ENCODE measurements at places on chromosomes 5 and 9.
A peak's percentile ranks its signal among the peaks of the same experiment; 100 is the strongest.

- no peak for ATAC-seq
Observed at GRCh38 chr9:91750343-91750742, 199.7 kb downstream of the ROR2 start.

- no peak for ATAC-seq
Observed at GRCh38 chr5:122471031-122471751, 159.2 kb downstream of the SNCAIP start.

GRCh38 chr9:130465383-130466096 lies 20.8 kb downstream of the ASS1 start:
- no peak for ATAC-seq

DNA sequence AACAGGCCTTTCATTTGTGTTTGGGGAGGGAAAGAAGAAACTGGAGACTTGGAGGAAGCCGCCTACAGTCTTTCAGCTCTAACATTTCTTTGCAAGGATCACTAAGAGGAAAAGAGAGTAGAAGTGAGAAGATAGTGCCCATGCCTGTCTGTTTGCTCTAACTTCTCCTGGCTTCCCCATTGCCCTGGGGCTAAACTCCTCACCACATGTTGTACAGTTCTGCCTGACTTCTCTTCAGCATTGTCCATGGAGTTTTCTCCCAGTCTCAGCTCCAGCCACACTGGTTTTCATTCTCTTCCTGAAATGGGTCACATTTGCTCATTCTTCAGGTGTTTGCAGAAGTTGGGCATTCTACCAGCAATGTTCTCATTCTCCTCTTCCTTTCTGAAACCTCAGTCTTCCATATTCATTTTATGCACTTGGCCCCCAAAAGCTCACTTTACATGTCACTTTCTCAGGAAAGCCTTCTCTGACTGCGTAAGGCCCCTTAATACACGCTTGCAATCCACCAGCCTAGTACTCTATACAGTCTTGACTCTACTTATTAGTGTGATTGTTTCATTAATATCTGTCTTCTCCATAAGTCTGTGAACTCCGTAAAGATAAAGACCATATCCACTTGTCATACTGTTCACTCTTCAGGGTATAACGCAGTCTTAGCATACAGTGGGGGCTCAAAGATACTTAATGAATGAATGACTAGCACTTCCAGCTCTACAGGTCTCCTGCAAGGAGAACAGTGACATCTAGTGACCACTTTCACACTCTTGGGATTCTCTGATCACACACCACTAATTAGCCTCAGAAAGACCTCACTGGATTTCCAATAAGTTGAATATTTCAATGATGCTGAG lies 40.2 kb upstream of the TRIM32 start:
- ATAC-seq: peak; percentile 67

GRCh38 chr5:31453522-31453921 lies 78.4 kb downstream of the DROSHA start:
- no peak for ATAC-seq

- ATAC-seq: no peak
Observed at GRCh38 chr5:148615644-148616275, 38.6 kb downstream of the HTR4 start.

- ATAC-seq: peak; percentile 64
Observed at GRCh38 chr5:179820483-179821297, at the start of gene SQSTM1. Gene SQSTM1 (plus strand): TSS chr5:179820905. CDS start chr5:179820937, 32 bp downstream.

- ATAC-seq: no peak
Observed at GRCh38 chr9:80285326-80285725, 713.6 kb downstream of the TLE4 start.

GRCh38 chr5:52657247-52657645 lies 130.5 kb upstream of the ITGA1 start:
- no peak for ATAC-seq

DNA sequence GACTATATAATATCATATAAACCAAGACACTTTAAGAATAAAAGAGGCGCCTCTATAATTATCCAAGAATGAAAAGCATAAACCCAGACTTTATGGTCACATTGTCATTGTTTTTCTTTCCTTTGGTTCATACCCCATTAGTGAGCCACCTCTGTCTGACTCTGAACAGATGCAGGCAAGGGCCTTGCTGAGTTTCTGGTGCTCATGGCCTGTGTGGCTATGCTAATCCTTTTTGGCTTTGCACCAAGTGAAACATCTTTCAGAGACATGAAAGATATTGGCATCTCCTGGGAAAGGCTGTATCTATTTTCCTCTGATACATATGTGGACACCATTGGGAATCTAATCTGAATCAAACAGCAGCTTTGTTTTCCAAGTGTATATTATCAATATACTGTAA lies 222.5 kb downstream of the CHSY3 start:
- ATAC-seq: no peak

- ATAC-seq: no peak
Observed at GRCh38 chr5:54754420-54754819, 231.0 kb downstream of the ESM1 start.

GRCh38 chr5:95641741-95642220 lies 4.8 kb upstream of the RFESD start:
- no peak for ATAC-seq

GRCh38 chr9:70510157-70510770 lies 95.8 kb upstream of the KLF9 start:
- ATAC-seq: peak; percentile 55

GRCh38 chr5:168434001-168434400 lies 52.3 kb upstream of the RARS1 start:
- no peak for ATAC-seq

- no peak for ATAC-seq
Observed at GRCh38 chr9:131997779-131998178, 81.9 kb downstream of the MED27 start.

GRCh38 chr5:126651013-126651577 lies 50.3 kb downstream of the PHAX start:
- no peak for ATAC-seq

DNA sequence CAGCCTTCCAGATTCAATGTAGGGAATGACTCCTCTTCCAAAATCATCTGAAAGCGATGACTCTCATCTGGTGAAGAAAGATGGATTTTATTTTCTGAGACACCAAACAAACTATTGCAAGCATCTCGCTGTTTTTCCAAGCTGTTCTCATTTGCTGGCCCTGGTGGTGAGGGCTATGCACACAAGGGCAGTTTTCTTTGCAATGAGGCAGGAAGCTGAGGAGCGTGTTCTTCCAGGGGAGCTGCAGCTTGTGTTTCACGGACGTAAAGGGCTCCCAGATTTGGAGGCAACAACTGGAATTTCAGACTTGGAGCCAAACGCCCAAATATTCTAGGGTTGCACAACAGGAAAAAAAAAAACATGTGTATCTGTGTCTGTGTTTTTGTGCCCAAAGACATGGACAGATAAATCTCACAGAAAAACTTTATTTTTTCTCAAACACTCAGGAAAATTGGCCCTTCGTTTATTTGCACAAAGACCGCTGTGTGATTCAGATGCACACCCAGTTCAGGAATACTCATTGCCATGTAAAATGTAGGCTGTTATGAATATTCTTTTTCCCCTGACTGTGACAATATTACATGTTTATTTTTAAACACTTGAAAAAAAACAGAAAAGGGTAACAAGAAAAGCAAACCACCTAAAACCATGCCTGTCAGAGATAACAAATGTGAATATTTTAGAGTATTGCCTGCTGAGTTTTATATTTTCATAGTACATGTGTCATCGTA lies 151.3 kb downstream of the GAS1 start:
- ATAC-seq: no peak

DNA sequence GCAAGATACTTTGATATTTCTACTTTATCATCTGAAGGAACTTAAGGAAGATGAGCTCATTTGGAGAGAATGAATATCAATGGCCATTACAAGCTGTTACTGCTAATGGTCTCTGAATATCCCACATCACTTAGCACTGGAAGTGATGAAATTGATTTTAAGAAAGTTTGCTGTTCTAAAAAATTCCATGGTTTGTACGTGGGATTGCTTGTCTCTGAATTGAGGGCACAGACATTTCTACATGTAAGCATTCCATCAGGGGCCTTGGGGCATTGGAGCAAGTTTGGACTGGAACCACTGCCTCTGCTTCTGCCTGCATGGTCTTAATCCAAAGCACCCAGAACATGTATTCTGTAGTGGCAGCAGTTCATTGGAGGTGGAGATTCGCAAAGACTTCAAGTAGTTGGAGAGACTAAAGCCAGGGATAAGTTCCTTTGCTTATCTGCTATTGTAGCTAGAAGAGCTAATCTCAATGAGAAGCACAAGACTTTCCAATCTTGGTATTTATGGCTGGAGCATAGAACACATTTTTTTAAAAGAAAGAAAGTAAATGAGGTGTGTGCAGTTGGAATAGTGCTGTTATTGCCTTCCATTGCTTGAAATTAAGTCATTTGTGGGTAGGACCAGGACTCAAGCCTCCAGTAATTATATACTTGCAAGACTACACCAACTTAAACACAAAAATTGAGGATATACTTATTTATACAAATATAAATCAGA lies 424.2 kb downstream of the SPATA31D1 start:
- no peak for ATAC-seq

DNA sequence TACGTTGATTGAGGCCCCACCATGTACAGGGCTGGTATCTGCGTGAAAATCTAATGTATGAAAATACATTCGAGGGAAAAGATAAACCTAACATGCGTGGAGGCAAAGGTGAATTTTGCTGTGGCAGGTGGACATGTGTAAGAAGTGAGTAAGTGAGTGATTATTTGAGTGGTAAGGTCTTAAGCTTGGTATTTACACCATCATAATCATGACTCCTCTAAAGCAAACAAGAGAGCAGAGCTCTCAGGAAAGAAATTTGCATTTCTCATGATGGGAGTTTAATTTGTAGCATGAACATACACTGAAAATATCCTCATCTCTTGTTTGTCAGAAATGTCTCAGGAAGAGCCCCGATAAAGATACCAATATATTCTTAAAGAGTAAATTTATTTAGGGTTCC lies 260.6 kb downstream of the PSAT1 start:
- ATAC-seq: no peak

DNA sequence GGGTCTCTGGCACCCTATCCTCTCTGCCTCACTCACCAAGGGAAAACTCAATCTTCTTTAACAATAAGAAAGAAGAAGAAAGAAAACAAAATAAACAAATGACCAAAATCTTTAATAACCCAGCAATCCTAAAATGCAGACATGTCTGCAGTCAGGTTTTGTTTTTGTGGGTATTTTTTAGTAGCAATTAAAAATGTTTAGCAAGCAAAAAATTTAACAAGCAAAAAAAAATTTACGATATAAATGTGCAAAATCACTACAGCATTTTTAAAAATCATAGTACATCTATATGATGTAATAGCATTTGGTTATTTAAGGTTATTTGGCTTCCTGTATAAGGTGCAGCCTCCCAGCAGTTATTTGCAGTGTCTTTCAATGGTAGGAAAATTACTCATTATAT lies 151.3 kb upstream of the MAP3K1 start:
- ATAC-seq: no peak

GRCh38 chr9:98118640-98119601 lies at the start of gene TRIM14:
Gene TRIM14 (minus strand): TSS chr9:98119222. CDS start chr9:98119188, 34 bp downstream.
- peak; percentile 68 for ATAC-seq

- no peak for ATAC-seq
Observed at GRCh38 chr9:123724211-123724796, 205.6 kb downstream of the DENND1A start.

GRCh38 chr9:20835377-20836286 lies 151.6 kb downstream of the FOCAD start:
- ATAC-seq: no peak

DNA sequence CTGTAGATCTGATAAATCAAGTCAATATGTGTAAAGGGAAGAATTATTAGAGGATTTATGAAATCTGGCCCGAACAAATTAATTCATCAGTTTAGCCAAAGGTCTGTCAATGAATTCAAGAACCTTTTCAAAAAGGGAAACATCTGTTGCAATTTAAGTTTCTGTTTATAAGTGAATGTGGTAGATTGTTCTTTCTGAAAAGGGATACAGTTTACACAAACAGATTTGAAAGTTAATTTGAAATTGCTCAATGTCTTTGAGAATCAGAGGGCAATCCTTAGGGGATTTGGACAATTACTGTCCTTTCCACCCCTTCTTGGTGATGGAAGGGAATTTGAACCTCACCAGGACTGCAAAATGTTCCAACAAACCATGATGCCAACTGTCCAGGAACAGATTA lies 29.7 kb upstream of the ERCC6L2 start:
- ATAC-seq: no peak

DNA sequence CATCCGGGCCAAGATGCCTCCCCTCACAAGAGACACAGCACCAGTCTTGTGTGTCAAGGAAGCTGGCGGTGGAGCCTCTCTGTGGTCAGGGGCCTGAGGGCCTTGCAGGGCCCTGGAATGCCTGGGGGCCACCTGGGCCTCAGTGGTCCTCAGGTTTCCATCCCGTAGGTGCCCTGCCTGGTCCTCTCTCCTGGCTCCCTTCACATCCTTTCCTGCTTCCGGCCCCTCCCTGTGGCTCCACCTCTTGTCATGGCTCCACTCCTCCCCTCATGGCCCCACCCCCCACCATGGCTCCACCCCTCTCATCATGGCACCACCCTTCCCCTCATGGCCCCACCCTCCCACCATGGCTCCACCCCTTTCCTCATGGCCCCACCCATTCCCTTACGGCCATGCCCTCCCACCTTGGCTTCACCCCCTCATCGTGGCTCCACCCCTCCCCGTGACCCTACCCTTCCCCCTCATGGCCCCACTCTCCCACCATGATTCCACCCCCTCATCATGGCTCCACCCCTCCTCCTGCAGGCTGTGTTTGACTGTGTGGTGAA lies 175.8 kb downstream of the CACNA1B start:
- peak; percentile 14 for ATAC-seq

- no peak for ATAC-seq
Observed at GRCh38 chr9:79663300-79663699, 91.5 kb downstream of the TLE4 start.

- ATAC-seq: no peak
Observed at GRCh38 chr5:114977979-114978573, 191.6 kb downstream of the TRIM36 start.

GRCh38 chr5:156322666-156323065 lies 4.3 kb upstream of the SGCD start:
- ATAC-seq: no peak

- ATAC-seq: peak; percentile 57
Observed at GRCh38 chr5:150320044-150320613, 17.4 kb upstream of the ARSI start.

DNA sequence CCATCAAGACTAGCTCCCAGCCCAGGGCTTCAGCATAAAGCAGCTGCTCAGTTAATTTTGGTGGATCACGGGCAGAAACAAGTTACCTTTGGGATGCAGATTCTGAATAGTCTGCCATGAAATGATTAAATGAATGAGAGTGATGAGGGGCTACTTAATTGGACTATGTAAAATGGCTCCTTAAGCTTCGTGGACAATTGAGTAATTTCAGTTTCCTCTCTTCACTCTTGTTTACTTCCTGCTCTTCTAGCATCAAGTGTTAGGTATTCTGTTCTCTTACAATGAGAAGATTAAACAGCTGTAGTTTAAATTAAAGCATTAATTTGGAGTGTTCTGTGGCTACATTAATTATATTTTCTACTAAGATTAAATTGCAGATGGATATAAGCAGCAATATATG lies 28.1 kb downstream of the PIK3R1 start:
- no peak for ATAC-seq

GRCh38 chr5:118889165-118889564 lies 99.2 kb downstream of the DTWD2 start:
- ATAC-seq: no peak

- ATAC-seq: no peak
Observed at GRCh38 chr5:4230786-4231641, 635.4 kb downstream of the IRX1 start.

- no peak for ATAC-seq
Observed at GRCh38 chr5:177430972-177431316, 4.5 kb downstream of the GRK6 start.

Data from esophagus mucosa (tissue), 1 donor.